ENCODE measurements at places on chromosomes 1 and 21. TPM values are rescaled to one million over a fixed set of nuclear protein-coding genes. Genes with fewer than 3 reads are reported as not detected.

IFNLR1 gene
- 1.3 TPM for total RNA-seq

DNA sequence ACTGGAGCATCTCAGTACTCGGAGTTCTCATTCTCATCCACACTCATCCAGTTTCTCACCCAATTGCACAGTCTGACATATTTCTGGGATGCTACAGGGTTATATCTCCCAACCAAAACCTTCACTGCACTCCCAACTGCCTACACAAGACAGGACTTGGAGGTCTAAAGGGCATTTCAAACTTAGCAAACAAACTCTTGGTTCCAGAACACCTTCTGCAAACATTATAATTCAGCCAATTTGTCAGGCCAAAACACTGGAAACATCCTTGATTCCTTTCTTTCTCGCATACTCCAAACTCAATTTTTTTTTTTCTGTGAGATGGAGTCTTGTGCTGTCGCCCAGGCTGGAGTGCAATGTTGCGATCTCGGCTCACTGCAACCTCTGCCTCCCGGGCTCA lies 7.9 kb downstream of the SLAMF1 start:
- no peak for DNase-seq

- DNase-seq: no peak
Measured at GRCh38 chr1:94532077-94532476, 9.5 kb downstream of the F3 start.

- no peak for DNase-seq
Measured at GRCh38 chr21:35853321-35854239, 206.7 kb downstream of the SETD4 start.

GRCh38 chr1:223853748-223854147 lies 8.0 kb upstream of the TP53BP2 start:
- DNase-seq: no peak

- no peak for DNase-seq
Measured at GRCh38 chr1:31570228-31570627, 6.1 kb upstream of the TINAGL1 start.

DNA sequence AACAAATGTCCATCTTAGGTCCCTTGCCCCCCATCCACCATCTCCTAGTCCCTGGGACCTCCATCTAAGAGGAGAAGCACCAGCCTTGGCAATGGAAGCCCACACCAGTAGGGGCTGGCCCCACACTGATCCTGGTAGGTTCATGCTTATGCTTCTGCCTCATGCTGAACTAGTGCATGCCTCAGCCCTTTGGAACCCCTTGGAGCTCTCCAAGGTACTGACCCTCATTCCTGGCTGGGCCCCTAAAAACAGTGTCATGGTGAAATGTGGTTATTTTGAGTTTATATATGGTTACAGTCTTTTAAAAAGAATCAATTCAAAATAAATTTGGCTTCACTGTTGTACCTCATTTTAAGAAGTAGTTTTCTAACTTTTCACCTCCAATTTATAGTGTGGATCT lies 108.3 kb downstream of the HIVEP3 start:
- no peak for DNase-seq

Measured in T-helper 17 cell (primary cell).